H1 (cell line): ENCODE measurements at places on chromosomes 3 and 15.

- no peak for DNase-seq
- H3K27ac ChIP-seq, result no peak overlapping the region
- H3K27me3 ChIP-seq, result no peaks in the 10 kb centered on the region
- no peaks in the 10 kb centered on the region for H3K36me3 ChIP-seq
- H3K4me1 ChIP-seq, result no peaks in the 10 kb centered on the region
Measured at GRCh38 chr3:101962055-101962454, 112.7 kb downstream of the NFKBIZ start.

- peaks cover 2% of the 10 kb centered on the region; the same call in 1 of the 2 replicates for H3K27me3 ChIP-seq
- no peak overlapping the region for H3K27ac ChIP-seq
- peak overlapping the region; percentile 84 for H3K4me3 ChIP-seq
- H3K36me3 ChIP-seq, result peaks cover 3% of the 10 kb centered on the region; the same call in 1 of the 2 replicates
Measured at GRCh38 chr15:40846841-40847222, 3.0 kb downstream of the SPINT1 start.

DNA sequence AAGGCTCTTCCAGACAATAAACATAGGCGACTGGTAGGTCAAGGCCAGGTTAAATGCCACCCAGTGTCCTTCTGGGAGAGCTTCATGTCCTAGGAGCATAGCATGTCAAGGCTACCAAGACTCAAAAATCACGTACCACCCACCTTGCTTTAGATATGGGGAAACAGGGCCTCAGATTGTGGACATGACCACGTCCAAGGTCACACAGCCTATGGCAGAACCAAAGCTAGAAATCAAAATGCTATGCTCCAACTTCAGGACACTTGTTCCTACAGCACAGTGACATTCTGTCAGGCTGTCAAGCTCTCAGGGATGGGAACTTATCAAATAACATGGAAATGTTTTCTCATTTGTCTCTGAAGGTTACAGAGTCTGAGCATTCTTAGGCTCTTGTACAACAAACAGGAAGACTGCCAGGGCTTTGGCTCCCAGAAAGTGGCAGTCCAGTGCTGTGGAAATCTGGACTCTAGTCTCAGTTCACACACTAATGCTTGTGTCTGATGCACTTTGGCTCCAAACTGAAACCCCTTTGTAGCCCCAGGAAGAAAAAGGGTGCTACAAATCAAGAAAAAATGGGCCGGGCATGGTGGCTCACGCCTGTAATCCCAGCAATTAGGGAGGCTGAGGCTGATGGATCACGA is 170.4 kb upstream of the LPP start:
- no peaks in the 10 kb centered on the region for H3K27me3 ChIP-seq
- H3K36me3 ChIP-seq, result no peaks in the 10 kb centered on the region
- no peak overlapping the region for H3K4me3 ChIP-seq
- H3K27ac ChIP-seq, result no peak overlapping the region

GRCh38 chr3:43540624-43541023 is 81.2 kb downstream of the ANO10 start:
- H3K4me1 ChIP-seq, result peaks cover 14% of the 10 kb centered on the region
- no peak for DNase-seq
- no peak overlapping the region for H3K27ac ChIP-seq
- H3K27me3 ChIP-seq, result no peaks in the 10 kb centered on the region
- no peaks in the 10 kb centered on the region for H3K36me3 ChIP-seq

DNA sequence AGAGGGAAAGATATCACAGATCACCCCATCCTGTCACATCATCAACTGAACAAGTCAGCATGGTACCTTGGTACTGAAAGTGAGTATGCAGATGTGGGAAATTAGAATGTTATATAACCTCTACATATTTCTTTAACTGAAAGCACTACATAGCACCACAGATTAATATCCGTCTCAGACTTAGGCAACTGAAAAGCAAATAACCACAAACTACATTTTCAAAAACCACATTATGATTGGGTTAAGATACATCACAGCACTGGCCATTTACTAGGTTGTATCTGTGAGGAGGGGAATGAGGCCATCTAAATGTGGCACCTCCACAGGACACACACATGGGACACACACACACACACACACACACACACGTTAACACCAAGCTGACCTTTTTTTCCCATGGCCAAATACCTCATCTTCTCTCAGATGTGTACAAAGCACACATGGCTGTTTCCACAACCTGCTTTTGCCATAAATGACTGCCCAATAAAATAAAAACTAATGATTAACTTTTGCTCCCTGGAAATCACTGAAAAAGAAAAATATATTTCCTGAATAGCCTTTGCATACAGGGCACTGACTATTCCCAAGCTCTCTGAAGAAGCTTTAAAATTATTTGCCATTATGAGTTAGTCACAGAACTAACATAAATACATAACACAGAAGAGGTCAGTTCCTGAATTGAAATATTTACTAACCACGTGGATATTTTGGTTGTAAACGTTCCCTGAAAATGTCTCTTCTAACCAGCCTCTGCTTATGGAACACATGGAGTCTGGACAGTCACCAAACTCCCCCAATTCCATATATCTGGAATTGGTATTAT is 60.1 kb downstream of the SUMF1 start:
- H3K27me3 ChIP-seq, result no peaks in the 10 kb centered on the region
- H3K4me1 ChIP-seq, result no peaks in the 10 kb centered on the region
- no peaks in the 10 kb centered on the region for H3K36me3 ChIP-seq
- no peak overlapping the region for H3K27ac ChIP-seq
- no peak for DNase-seq

- no peak for DNase-seq
- H3K27me3 ChIP-seq, result peaks cover 19% of the 10 kb centered on the region; the same call in 1 of the 2 replicates
- H3K4me1 ChIP-seq, result peaks cover 4% of the 10 kb centered on the region; the same call in 1 of the 2 replicates
- no peak overlapping the region for H3K27ac ChIP-seq
- H3K4me3 ChIP-seq, result no peak overlapping the region
- no peaks in the 10 kb centered on the region for H3K36me3 ChIP-seq
Measured at GRCh38 chr15:31389576-31389975, 62.9 kb downstream of the KLF13 start.

DNA sequence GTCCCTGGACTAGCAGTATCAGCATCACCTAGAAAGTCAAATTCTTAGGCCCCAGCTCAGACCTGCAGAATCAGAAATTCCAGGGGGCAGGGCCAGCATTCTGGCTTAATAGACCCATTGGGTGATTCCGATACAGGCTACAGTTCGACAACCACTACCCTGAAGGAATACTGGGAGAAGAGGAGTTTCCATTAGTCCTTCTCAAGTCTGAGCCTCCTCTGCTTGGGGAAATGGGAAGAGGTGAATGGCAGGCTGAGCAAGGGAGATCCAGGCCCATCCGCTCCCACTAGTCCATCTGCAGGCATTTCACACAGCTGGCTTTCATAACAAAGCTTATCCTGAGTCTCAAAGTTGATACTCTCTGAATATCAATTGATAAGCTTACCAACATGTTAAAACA is 69.1 kb downstream of the MECOM start:
- no peak for DNase-seq
- no peak overlapping the region for H3K27ac ChIP-seq
- H3K4me3 ChIP-seq, result no peak overlapping the region

DNA sequence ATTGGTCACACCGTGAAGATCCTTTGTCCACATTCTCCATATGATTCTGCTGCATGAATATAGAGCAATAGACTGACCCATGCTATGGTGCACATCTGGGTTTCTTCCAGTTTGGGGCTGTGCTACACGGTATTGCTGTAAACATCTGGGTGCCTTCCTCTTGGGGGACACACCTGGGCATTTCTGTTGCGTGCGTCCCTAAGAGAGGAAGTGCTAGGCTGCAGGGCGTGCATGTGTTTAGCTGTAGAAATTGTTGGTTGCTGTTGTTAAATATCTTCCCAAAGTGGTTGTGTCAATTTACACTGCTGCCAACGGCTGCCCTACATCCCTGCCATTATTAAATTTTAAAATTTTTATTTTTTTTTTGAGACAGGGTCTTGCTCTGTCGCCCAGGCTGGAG is 52.4 kb downstream of the NUP210 start:
- no peaks in the 10 kb centered on the region for H3K27me3 ChIP-seq
- DNase-seq, result no peak
- no peak overlapping the region for H3K27ac ChIP-seq

- no peaks in the 10 kb centered on the region for H3K36me3 ChIP-seq
- no peaks in the 10 kb centered on the region for H3K27me3 ChIP-seq
- no peaks in the 10 kb centered on the region for H3K4me1 ChIP-seq
- no peak overlapping the region for H3K4me3 ChIP-seq
- DNase-seq, result no peak
Measured at GRCh38 chr15:79769069-79769481, 127.7 kb downstream of the MTHFS start.

DNA sequence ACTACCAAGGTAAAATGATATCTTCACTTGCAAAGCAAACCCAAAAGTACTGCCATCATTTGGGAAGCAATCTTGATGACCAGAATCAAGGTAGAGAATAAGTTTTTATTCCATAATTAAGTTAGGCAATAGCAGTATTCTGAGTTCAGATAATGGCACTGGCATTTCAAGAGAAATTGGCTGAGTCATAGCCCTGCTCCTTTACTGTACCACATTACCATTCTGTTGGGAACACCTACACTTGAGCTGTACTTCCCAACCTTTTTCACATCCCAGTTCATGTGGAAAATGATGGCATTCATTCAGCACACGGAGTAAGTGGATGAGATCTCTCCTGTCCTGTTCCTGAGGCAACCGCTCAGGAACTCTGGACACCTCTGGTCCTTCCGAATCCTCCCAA is 311.6 kb upstream of the TPRG1 start:
- H3K27me3 ChIP-seq, result no peaks in the 10 kb centered on the region
- H3K27ac ChIP-seq, result no peak overlapping the region
- H3K36me3 ChIP-seq, result no peaks in the 10 kb centered on the region
- no peak for DNase-seq
- no peak overlapping the region for H3K4me3 ChIP-seq
- no peaks in the 10 kb centered on the region for H3K4me1 ChIP-seq

GRCh38 chr15:42704492-42704926 is 32.4 kb downstream of the CDAN1 start:
- no peaks in the 10 kb centered on the region for H3K4me1 ChIP-seq
- no peak overlapping the region for H3K4me3 ChIP-seq
- H3K27ac ChIP-seq, result no peak overlapping the region
- no peaks in the 10 kb centered on the region for H3K27me3 ChIP-seq
- no peaks in the 10 kb centered on the region for H3K36me3 ChIP-seq

- H3K36me3 ChIP-seq, result no peaks in the 10 kb centered on the region
- no peaks in the 10 kb centered on the region for H3K27me3 ChIP-seq
- no peak for DNase-seq
- no peak overlapping the region for H3K4me3 ChIP-seq
Measured at GRCh38 chr3:194111336-194111735, 24.6 kb upstream of the HES1 start.

DNA sequence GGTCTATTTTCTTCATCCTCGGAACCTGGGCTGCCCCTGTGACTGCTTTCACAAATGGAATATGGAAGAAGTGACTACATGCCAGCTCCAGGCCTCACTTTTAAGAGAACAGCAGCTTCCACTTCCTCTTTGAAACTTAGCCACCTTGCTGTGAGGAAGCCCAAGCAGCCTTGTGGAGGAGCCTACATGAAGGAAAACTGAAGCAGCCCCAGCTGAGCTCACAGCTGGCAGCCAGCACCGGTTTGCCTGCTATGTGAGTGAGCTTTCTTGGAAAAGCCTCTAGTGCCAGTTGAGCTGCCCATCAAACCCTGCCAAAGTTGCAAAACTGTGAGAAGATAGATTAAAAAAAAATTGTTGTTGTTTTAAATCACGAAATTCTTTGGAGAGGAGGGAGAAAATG is 498.0 kb upstream of the PROK2 start:
- no peak for DNase-seq
- H3K4me1 ChIP-seq, result no peaks in the 10 kb centered on the region
- no peaks in the 10 kb centered on the region for H3K27me3 ChIP-seq
- H3K4me3 ChIP-seq, result no peak overlapping the region

GRCh38 chr3:141065841-141066805 is 15.0 kb downstream of the SPSB4 start:
- H3K4me1 ChIP-seq, result peaks cover 11% of the 10 kb centered on the region
- peaks cover 10% of the 10 kb centered on the region for H3K27me3 ChIP-seq
- no peaks in the 10 kb centered on the region for H3K36me3 ChIP-seq
- DNase-seq, result no peak
- no peak overlapping the region for H3K27ac ChIP-seq

- peaks cover 4% of the 10 kb centered on the region for H3K4me1 ChIP-seq
- no peak overlapping the region for H3K27ac ChIP-seq
- no peak for DNase-seq
- H3K27me3 ChIP-seq, result no peaks in the 10 kb centered on the region
- peaks cover 33% of the 10 kb centered on the region for H3K36me3 ChIP-seq
Measured at GRCh38 chr3:101851072-101851770, 1.9 kb downstream of the NFKBIZ start.
